Nephron progenitor cell (in vitro differentiated cells): ENCODE measurements at places on chromosomes 11 and 22.

- H3K27me3 ChIP-seq, result peaks cover 9% of the 10 kb centered on the region
- H3K36me3 ChIP-seq, result no peaks in the 10 kb centered on the region
- H3K4me1 ChIP-seq, result peaks cover 15% of the 10 kb centered on the region
- H3K27ac ChIP-seq, result no peak overlapping the region
- no peak for DNase-seq
Measured at GRCh38 chr11:121328176-121328966, 35.8 kb downstream of the SC5D start.

DNA sequence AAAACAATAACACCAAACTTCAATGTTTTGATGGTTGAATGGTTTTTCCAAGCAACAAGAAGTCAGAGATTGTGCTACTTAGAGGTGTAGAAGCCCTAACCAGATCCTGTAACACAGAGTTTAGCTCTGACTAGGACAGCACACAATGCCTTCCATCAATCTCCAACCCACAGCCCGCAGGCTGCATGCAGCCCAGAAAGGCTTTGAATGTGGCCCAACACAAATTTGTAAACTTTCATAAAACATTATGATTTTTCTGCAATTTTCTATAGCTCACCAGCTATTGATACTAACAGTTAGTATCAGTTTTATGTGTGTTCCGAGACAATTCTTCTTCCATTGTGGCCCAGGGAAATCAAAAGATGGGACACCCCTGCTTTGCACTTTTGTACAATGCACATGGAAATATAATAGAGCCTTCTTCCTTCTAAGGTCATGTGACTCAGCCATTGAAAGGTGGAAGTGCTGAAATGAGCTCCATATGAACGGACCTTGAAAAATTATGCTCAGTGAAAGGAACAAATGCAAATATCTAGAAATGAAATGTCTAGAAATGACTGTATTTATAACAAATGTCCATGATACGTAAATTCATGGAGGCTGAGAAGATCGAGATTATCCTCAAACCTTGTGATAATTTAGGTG lies 47.6 kb upstream of the VPREB1 start:
- H3K27me3 ChIP-seq, result peaks cover 85% of the 10 kb centered on the region
- H3K27ac ChIP-seq, result no peak overlapping the region
- H3K4me3 ChIP-seq, result no peak overlapping the region
- DNase-seq, result no peak
- H3K4me1 ChIP-seq, result no peaks in the 10 kb centered on the region

- peaks cover 5% of the 10 kb centered on the region for H3K4me1 ChIP-seq
- DNase-seq, result no peak
- H3K27me3 ChIP-seq, result no peaks in the 10 kb centered on the region
- H3K36me3 ChIP-seq, result no peaks in the 10 kb centered on the region
- H3K4me3 ChIP-seq, result no peak overlapping the region
Measured at GRCh38 chr11:41872870-41873269, 413.4 kb upstream of the LRRC4C start.

GRCh38 chr11:110858547-110858921 lies 146.3 kb upstream of the ARHGAP20 start:
- no peak overlapping the region for H3K4me3 ChIP-seq
- H3K36me3 ChIP-seq, result no peaks in the 10 kb centered on the region
- peaks cover 40% of the 10 kb centered on the region for H3K4me1 ChIP-seq
- peak overlapping the region; percentile 22 for H3K27ac ChIP-seq
- no peaks in the 10 kb centered on the region for H3K27me3 ChIP-seq

GRCh38 chr11:27329867-27330632 lies 33.0 kb downstream of the CCDC34 start:
- DNase-seq, result no peak
- H3K36me3 ChIP-seq, result peaks cover 79% of the 10 kb centered on the region
- peaks cover 4% of the 10 kb centered on the region for H3K27me3 ChIP-seq
- H3K4me3 ChIP-seq, result no peak overlapping the region
- H3K4me1 ChIP-seq, result no peaks in the 10 kb centered on the region
- H3K27ac ChIP-seq, result no peak overlapping the region

DNA sequence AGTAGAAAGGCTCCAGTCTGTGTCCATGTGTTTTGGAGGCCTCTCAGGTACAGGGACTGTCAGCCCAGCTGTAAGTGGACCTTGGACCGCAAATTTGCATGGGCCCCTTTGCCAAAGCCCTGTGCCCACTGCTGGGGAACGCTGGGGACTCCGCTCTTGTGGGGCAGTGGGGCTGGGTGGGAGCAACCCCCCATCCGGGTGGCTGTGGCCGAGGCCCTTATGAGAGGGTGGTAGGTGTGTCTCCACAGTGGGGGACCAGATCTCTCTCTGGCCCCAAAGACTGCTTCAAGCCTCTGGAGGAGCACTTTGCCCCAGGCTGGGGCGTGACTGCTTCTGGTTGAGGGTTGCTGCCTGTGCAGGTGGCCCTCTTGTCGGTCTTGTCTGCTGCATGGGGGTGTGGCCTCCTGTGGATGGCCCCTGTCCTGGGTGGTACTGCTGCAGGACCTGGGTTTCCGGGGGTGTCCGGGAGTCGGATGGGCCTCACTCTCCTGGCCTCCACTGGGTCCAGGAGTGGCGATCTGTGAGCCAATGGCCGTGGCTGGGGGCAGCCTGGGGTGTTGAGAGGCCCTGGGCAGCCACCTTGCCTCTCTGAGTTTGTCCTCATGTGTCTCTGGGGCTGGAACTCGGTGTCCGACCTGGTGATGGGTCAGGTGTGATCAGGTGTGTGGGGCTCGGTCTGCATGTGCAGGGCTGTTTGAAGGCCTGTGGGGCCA lies 15.9 kb downstream of the KCNQ1 start:
- H3K27ac ChIP-seq, result peak overlapping the region; percentile 61
- H3K36me3 ChIP-seq, result no peaks in the 10 kb centered on the region
- H3K27me3 ChIP-seq, result peaks cover 31% of the 10 kb centered on the region
- H3K4me1 ChIP-seq, result no peaks in the 10 kb centered on the region

DNA sequence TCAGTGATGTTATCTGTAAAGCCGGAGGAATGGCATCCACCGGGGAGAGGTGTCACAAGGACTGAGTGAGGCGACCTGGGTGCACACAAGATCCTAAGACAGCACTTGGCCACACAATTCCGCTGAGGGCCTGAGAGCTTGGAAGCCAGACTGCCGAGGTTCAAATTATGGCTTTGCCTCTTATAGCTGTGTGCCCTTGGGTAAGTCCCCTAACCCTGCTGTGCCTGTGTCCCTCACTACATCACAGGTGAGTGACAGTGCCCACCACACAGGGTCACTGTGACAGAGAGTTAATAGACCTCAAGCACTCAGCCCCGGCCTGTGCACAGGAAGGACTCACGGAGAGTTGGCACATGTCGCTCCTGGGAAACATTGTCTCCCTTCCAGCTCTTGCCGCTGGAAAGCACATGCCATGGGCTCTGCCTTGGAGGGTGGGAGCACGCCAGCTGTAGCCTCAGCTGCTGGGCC lies 592 bp downstream of the RHOD start:
- no peak for DNase-seq
- peaks cover 28% of the 10 kb centered on the region for H3K4me1 ChIP-seq
- peak overlapping the region; percentile 50 for H3K4me3 ChIP-seq
- no peak overlapping the region for H3K27ac ChIP-seq
- no peaks in the 10 kb centered on the region for H3K36me3 ChIP-seq

DNA sequence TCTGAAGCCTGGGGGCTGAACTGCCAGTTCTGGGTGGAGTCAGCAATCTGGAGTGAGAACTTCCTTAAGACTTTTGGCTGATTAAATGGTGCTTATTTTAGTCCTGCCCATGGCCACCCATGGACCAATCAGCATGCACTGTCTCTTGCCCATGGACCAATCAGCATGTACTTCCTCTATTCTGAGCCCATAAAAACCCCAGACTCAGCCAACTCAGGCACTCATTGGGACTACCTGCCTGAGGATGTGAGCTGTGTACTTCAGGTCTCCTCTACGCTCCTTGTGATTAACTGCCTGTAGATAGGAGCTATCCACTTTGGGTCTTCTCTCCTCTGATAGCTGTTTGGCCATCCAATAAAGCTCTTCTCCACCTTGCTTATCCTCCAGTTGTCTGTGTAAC lies 342.3 kb upstream of the CCDC179 start:
- H3K4me3 ChIP-seq, result no peak overlapping the region
- no peak for DNase-seq
- H3K36me3 ChIP-seq, result peaks cover 8% of the 10 kb centered on the region
- no peaks in the 10 kb centered on the region for H3K4me1 ChIP-seq
- H3K27ac ChIP-seq, result no peak overlapping the region

DNA sequence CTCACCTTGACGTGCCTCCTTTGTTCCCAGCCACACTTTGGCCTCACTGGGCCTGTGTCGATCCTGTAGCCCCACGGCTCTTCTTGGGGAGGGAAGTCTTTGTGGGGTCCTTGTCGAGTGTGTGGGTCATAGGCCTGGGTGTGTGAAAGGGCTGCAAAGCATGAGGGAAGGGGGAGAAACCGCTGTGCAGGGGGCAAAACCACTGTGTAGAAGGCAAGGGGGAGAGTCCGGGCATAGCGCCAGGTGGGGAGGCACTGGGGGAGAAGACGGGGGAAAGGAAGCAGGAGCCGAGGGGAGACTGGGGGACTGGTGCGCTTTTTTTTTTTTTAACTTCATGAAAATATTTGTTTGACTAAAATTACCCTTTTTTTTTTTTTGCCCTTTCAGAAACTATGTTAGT lies 65.1 kb upstream of the RASD2 start:
- no peak for DNase-seq
- no peak overlapping the region for H3K4me3 ChIP-seq
- peaks cover 19% of the 10 kb centered on the region for H3K36me3 ChIP-seq
- H3K27ac ChIP-seq, result peak overlapping the region; percentile 72
- peaks cover 2% of the 10 kb centered on the region for H3K27me3 ChIP-seq
